ENCODE measurements at places on chromosomes 12 and 14. TPM values are rescaled to one million over a fixed set of nuclear protein-coding genes. Genes with fewer than 3 reads are reported as not detected.

Gene COPS7A
- 35.9 TPM for total RNA-seq

Gene FOXG1
- total RNA-seq = not detected

Gene PTPRB
- not detected for total RNA-seq

Gene DRAM1
- total RNA-seq = 4.3 TPM

Gene DAAM1
- total RNA-seq = 9.9 TPM

Gene PTPRR
- total RNA-seq = not detected

Gene ITGB7
- total RNA-seq = 121 TPM

Gene COX8C
- total RNA-seq = not detected

Gene DUSP6
- 15.3 TPM for total RNA-seq

Gene TEX52
- total RNA-seq = 0.29 TPM

Gene MFAP5
- total RNA-seq = not detected

Gene SLC6A13
- not detected for total RNA-seq

Gene WDR89
- 33.4 TPM for total RNA-seq

Gene IL22
- total RNA-seq = not detected

Gene CD69
- total RNA-seq = 174 TPM

Gene CMKLR1
- not detected for total RNA-seq
